ENCODE measurements at places on chromosomes 5 and 9.

DNA sequence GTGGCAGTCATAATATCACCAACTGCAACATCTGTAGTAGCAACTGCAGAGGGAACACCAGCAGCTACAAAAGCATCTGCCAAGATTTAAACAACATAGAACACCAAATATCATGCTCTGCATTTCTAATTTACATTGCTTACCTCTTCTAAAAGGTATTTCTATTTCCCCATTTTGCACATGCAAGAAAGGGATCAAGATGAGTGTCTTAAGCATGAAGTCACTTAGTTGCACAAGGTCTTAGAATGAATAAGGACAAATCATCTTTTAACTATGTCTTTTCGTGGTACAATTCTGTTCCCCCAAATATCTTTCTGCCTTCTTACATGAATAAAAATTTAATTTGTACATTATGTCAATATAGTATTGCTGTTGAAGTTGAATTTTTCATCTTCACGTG lies 1746.4 kb downstream of the EFNA5 start:
- no peak for DNase-seq

DNA sequence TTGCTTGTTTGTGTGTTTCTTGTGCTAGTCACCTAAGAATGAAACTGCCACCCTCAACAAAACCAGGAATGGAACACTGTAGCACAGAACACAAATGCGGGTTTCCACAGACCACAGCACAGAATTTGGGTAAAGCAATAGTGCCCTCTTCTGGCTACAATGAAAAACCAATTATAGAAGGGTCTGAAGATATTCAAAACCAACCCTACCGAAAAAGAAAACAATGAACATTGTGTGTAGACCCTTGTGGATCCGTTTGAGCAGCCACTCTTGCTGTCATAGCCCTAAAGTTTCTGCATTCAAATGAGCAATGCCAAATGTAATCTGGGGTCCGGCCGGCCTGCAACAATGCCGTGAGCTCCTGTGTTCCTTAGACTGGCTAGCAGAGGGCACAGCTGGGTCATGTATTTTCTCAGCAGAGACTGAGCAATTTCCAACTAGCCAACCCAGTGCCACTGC lies 8.3 kb upstream of the ENC1 start:
- DNase-seq = no peak

DNA sequence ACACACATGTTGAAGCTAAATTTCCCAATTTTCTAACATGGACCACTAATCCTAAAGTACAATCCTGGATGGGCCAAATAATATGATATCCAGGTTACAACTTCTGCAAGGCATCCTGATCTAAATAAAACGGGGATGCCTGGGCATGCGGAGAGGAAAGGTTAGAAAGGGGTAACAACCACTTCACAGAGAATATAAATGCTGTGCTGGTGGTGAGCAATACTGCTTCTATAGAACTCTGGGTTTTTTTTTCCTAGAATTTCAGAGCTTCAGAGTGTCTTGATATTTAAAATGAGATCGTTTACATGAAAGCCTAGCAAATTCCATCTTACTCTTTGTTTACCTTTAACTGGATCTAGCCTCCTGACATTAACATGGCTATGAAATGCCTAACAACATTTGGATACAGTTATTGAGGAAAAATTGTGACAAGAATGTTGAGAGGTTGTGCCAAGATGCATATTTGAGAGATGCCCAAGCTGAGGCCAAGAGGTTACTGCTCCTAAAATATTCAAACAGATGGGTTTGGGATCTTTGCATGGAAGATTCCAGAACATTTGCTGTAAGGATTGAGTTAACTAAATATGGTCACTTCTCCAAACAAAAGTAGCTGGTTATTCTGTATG lies 22.4 kb downstream of the TNFAIP8 start:
- no peak for DNase-seq

DNA sequence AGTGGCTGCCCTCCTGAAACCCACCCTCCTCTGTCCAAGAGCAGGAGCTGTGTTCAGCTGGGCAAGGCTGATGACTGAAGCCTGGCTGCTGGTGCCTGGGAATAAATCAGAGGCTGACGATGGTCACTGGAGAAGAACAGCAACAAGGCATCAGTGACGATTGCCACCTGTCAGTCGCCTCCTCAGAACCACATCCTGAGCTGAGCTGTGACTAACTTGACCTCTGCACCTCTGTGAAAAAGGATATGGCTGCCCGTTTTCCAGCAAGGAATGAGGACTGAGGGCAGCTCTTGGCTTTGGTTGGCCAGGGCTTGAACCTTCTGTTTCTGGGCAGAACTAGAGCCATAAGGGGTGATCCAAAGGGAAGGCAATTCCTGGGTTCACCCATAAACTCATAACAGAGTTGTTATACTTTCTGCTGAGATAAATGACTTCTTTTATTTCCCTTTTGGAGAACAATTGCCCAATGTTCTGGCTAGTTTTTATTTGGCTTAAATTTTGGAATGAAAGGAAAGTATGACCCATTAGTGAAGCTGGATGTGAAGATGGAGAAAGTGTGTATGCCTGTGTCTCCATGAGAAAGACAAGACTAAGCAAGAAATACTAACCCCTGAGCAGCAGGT lies 40.1 kb downstream of the TRIP13 start:
- DNase-seq = no peak

- DNase-seq = no peak
These were observed 569.5 kb downstream of the PSAT1 start for GRCh38 chr9:78866207-78867132.

DNA sequence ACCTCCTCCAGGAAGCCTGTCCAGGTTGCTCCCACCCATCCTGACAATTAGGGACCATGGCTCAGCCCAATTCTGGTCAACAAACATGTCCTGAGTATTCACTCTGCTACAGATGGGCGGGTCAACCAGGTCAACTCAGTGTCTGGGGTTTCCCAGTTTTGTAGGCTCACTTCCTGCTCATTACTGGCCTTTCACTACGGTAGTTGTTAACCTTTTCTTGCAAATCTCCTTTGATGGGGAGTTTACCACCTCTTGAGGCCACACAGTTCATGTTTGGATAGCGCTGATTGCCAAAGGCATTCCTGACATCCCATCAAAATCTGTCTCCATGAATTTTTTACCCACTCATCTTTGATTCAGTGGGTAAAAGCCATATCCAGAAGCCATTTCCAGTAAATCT lies 13.8 kb downstream of the TMEM8B start:
- no peak for DNase-seq

DNA sequence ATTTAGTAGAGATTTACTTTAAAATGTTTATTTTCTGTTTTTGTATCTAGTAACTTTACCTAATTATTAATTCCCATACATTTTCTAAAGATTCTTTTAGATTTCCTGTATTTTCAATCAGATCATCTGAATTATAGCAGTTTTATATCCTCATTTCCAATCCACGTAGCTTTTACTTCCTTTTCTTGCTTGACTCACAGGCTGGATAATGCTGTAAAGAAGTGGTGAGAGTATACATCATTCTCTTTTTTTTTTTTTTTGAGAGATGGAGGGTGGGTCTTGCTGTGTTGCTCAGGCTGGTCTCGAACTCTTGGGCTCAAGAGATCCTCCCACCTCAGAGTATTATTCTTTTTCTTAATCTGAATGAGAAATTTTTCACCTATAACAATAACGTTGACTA lies 11.2 kb upstream of the SETX start:
- no peak for DNase-seq

DNA sequence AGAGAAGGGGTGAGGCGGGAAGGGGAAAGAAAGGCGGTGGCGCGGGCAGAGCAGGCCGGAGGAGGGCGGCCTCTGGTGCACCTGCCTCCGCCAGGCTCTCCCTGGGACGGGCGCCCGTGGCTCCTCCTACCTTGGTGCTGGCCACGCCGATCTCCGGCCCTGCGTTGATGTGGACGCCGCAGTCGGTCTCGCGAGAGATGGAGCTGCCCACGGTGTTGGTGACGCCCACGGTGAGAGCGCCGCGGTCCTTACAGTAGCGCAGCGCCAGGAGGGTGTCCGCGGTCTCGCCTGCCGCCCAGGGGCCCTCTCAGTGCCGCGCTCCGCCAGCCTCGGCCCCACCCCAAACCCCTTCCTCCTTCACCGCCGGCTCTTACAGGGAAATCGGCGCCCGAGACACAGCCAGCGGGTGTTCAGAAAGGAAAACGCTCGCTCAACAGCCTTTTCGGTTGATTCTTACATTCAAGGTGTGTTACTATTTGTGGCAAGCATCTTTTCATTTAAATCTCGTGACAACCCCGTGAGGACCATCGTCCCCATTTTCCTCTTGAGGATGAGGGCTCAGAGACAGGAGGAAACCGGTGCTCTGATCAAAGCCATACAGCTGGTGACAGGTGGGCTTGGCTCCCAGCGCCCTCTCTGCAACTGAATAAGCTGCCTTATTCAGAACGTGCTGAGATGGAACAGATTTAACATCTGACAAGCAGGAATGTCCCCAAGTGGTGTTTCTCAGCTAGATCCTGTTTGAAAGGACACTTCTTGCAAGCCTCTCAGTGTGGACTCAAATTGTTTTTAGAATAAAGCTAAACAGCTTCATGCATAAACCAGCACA lies 22.0 kb upstream of the MAPK9 start:
- DNase-seq = no peak

DNA sequence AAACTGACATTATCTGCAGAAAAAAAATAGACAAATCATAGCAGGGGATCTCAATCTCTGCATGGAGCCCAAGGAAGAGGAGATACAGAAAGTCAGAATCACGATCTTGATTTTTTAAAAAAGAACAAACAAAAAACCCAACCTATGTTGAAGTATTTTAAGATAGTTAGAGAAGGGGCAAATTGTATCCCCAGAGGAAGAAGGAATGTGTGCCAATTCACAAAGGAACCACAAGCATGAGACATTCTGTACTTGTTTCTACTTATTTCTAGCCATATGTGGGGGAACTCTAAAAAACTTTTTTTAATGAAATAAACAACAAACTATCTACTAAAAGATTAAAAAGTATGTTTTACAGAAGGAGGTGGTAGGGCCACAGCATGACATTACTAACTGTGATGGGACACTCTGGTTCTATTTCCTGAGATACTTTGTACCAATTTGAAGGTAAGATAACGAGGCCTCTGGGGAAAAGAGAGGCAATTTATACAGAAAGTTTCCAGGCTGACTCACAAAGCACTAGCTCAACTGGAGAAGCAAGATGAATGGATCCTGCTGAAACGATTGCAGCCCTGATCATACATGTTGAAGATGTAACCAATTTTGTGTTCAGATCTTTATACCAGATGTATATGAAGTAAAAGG lies 22.5 kb downstream of the RANBP3L start:
- no peak for DNase-seq

DNA sequence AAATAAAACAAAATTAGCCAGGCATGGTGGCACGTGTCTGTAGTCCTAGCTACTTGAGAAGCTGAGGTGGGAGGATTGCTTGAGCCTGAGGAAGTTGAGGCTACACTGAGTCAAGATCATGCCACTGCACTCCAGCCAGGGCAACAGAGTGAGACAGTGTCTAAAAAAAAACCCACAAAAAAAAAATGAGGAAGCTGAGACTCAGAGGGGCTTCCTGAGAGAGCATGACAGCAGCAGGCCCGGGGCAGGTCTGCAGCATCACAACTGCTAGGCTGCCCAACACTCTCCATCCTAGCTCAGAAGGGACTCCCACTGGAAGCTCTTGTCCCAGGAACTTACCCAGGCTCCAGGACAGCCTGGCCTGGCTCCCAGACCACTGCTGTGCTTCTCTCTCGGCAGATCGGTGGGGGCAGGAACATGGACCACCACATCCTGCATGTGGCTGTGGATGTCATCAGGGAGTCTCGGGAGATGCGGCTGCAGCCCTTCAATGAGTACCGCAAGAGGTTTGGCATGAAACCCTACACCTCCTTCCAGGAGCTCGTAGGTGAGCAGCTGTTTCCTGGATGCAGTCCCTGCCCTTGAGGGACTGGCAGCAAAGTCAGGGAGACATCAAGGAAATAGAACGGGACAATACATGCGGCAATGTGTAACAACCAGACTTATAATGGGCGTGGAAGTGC lies 19.1 kb downstream of the PTGS1 start:
- DNase-seq = no peak

DNA sequence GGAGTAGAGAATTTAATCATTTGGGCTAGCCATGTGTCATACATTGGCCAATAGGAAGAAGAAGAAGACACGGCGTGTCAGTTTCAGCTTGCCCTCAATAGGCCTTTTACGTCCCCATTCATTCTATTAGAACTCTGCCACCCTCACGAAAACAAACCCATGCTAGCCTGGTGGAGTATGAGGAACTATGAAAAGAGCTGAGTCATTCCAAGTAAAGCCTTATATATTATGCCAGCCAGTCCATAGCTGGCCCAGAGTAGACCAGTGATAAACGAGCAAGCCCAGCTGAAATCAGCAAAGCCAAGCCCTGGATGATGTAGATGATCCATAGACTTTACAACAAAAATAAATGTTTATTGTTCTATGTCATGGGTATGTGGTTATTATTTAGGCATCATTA lies 895.1 kb downstream of the TLE1 start:
- no peak for DNase-seq

- no peak for DNase-seq
These were observed 112.3 kb upstream of the SMIM23 start for GRCh38 chr5:171673328-171673727.
